ENCODE measurements at places on chromosomes 6 and 20.

- DNase-seq: no peak
Measured at GRCh38 chr6:17004269-17004668, 97.6 kb upstream of the STMND1 start.

DNA sequence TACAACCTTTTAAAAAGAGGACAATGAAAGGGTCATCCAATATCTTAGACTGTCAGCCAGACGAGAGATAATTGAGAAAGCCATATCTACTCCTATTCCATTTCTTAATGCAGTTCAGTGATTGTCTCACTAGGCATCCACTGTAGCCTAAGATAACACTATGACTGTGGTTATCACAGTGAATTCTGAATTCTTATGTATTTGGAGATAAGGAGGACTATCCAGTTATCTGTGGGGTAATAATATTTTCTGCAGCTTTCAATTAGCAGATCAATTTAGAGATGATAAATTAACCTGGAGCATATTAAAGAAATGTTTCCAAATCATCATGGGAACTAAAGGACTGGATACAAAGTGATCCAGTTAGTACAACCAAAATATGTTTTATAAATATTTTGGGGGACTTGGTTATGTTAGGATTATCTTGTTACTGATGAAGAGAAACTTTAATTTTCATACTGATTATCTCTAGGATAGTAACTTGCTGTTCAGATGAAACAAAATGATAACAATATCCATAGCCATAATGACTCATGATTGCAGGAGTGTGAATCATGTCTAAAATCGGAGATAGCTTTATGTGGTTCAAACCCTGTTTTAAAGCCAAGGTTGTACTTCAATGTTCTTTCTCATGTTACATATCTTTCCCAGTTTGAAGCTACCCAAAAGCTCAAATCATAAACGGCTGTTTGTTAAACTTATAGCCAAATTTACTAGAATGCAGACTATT is 1152.0 kb downstream of the HACE1 start:
- no peak for DNase-seq

DNA sequence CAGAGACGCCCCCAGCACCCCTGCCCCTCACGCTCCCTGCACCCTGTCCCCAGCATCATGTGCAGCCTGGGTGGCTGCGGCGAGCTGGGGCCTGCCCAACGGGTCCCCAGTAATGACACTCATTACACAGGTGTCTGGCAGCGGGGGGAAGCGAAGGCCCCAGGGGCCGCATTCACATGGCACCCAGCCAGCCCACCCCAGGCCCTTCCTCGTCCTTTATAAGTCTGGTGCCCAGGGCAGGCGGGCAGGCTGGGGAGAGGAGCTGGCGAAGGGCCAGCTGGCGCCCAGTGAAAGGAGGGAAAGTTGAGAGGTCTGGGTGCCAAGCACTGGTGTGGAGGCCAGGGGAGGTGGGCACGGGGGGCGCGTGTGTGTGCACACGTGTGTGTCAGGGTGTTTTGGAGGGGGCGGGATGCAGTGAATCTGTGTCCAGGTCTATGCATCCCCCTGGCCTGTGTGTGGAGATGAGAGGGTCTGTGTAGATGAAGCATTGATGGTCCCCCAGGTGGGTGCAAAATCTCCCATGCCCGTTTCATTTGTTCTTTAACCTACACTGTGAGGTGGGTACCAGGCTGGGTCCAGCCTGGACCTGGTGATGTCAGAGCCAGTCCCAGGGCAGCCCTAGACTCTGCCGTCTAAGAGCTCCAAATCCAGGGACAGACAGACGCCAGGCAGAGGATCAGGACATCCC is 105.3 kb downstream of the CEBPB start:
- no peak for DNase-seq

GRCh38 chr6:74369556-74369993 is 673.6 kb downstream of the CD109 start:
- DNase-seq: no peak

GRCh38 chr6:79149884-79150283 is 71.8 kb upstream of the PHIP start:
- no peak for DNase-seq
